ENCODE measurements at places on chromosomes 16 and 17.

DNA sequence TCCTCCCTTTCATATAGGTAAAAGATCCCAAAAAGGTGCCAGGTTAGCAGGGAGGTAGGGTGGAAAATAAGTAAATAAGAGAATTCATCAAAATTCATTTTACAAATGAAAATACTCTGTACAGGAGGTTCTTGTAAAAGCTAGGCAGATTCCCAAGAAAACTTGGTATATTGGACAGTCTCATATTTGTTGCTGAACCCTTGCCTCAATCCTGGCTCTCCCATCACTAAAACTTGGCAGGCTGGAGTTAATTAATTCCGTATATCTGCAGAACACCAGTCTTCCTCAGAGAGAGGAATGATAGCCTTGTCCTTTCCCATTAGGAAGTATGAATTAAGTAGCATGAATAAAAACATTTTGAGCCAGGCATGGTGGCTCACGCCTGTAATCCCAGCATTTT, 66.2 kb upstream of the MTMR4 start:
- no peak for DNase-seq

GRCh38 chr17:82449131-82449882, 1.2 kb downstream of the CYBC1 start:
- DNase-seq = no peak

- DNase-seq = peak; percentile 92
Measured at GRCh38 chr16:54930005-54930868, at the start of gene IRX5. Gene IRX5 (plus strand): TSS chr16:54930865. CDS start chr16:54931199, 334 bp downstream.

DNA sequence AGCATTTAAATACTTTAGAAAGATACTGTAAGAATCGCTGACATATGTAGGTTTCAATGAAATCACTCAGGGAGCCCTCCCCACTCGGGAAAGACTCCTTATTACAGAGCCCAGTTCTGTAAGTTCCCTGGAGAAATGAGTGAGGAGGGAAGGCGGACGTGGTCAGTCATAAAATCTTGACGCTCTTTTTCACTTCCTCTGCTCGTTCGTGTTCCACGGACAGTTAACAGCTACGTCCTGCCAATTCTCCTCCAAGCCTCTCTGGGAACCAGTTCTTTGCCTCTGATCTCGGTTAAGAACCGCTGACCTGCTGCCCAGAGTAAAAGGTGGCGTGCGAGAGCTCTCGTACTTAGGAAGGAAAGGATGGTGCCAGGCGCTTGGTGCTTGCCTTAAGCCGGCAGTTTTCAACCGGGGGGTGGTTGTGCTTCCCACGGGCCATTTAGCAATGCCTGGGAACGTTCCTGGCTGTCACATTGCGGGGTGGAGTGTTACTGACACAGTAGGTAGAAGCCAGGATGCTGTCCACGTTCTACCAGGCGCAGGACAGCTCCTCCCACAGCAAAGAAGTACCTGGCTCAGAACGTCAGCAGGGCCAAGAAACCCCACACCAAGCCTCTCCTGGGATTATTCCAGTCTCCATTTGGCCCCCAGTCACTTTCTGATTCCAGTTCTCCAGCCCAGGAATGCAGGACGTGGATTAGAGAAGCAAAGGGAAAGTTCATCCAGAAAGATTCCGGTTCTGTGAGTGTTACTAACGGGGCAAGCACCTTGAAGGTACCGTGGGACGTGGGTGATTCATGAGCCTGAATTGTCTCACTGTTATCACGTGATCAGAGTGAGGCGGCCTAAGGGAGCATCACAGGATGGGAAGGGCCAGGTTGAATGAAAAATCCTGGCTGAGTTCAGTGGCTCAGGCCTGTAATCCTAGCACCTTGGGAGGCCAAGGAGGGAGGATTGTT, 87.7 kb downstream of the MRM3 start:
- DNase-seq = peak; percentile 95

DNA sequence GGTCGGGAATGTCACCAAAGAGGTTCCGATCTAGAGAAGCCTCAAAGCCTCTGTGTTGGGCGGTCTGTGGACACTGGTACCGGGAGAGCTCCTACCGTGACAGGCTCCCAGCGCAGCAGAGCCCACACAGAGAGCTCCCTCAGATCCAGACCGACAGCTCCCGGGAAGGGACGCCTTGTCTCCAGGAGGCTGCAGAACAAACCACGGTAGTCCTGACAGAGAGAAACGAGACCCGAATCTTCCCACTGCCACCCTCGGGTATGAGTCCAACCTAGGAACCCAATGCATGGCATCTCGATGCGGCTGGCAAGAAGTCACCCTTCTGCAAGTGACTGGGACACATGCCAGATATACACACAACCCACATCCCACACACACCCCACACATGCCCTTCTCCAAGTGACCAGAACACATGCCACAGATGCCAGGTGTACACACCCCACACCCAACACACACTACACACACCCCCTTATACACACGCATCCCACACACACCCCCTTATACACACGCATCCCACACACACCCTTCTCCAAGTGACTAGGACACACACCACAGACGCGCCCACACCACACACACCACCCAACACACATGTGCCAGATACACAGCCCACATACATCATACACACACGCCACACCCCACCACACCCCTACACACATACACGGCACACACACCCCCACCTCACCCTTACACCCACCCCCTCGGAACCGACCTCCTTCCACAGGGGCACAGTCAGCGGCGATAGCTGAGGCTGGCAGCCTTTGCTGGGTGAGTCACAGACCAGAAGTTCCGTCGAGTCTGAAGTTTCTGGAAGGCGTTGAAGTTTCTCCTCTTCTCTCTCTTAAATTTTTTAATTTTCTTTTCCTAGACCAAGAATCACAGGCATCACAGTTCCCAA, 15.9 kb upstream of the CYTH1 start:
- DNase-seq = no peak

GRCh38 chr16:80012586-80012985, 412.0 kb upstream of the MAF start:
- no peak for DNase-seq

- no peak for DNase-seq
Measured at GRCh38 chr17:35784895-35785294, 10.5 kb downstream of the MMP28 start.

GRCh38 chr16:20300312-20301097, 26.8 kb downstream of the GP2 start:
- DNase-seq = peak; percentile 73

DNA sequence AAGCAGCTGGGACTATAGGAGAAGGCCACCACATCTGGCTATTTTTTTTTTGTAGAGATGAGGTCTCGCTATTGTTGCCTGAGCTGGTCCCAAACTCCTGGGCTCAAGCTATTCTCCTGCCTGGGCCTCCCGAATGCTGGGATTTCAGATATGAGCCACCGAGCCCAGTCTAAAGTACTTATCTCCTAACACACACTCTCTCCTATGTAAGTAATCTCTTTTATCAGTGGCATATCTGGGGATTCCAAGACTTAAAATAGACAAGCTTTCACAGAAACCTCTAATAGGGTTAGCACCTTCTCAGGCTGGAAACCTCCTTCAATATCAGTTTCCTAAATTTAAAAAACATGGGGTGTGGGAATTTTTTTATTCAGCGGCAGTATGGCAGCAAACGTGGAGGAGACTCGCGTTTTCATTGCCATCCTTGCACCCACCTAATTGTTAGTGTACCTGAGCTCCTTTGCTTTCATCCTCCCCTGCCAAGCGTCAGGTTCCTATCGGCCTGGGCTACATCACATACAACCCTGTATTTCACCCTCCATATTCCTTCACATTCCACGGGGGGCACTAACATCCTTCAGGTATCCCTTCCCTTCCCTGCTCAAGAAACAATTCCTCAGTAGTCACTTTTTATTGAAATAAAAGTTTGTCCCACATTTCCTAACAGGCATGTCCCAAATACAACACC, 1.1 kb downstream of the EZH1 start:
- no peak for DNase-seq

DNA sequence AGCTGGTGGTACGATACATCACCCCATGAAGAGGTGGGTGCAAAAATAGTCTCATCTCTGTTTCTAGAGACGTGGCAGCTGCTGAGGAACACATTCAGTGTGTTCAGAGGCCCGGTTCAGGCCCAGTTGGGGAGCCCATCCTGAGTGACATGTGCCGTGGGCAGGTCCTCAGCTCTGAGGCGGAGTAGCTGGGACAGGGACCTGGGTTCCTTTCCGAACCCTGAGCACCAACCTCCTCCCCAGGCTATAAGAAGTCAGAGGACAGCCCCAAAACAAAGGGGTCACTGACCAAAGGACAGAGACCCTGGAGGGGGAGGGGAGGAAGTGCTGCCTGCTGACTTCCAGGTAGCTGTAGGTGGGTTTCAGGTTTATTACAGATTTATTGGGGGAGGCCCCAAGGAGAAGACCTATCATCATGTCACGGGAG, 5.1 kb downstream of the LDHD start:
- no peak for DNase-seq

- no peak for DNase-seq
Measured at GRCh38 chr16:27703121-27703520, 153.2 kb downstream of the KATNIP start.

DNA sequence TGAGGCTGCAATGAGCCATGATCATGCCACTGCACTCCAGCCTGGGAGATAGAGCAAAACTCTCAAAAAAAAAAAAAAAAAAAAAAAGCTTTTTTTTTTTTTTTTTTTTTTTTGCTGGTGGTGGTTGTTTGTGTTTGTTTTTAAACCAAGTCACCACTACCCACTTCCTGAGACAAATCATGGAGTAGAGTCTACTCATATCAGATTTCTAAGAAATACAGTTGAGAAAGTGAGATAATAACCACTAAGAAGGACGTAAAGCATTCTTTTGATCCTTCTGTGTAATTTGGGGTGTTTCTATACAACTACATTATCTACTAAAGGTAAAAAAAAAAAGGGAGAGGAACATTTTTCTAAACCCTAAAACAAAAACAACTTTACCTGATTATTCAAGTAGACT, 38.0 kb downstream of the AXIN2 start:
- DNase-seq = no peak

DNA sequence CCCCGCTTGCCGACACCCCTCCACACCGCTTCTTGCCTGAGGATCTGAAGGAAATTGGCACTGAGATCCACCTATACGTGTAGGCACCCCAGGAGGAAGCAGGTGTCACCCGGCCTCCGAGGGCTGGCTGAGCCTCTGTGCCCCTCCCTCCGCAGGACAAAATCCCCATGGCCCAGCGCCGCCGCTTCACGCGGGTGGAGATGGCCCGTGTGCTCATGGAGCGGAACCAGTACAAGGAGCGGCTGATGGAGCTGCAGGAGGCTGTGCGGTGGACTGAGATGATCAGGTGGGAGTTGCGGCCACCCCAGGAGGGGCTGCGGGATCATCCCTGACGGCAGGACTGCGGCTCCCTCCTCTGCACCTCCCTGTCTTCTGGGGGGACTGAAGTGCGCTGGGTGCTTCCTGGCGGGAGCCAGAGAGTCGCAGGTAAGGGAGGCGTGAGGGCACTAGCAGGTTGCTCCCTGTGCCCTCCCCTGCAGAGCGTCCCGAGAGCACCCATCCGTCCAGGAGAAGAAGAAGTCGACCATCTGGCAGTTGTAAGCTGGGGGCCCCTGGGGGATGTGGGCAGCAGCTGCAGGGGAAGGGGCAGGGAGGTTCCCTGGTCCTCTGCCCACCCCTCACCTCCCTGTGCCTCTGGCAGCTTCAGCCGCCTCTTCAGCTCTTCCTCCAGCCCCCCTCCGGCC, 9.0 kb downstream of the NME3 start:
- no peak for DNase-seq

- DNase-seq = no peak
Measured at GRCh38 chr17:80633994-80634566, 89.4 kb downstream of the RPTOR start.

- DNase-seq = peak; percentile 78
Measured at GRCh38 chr17:36717088-36717487, 115.7 kb downstream of the MRM1 start.

GRCh38 chr17:81364278-81365147, 30.7 kb upstream of the BAHCC1 start:
- DNase-seq = no peak

GRCh38 chr16:82360024-82360783, 190.2 kb upstream of the MPHOSPH6 start:
- no peak for DNase-seq

GRCh38 chr17:70074236-70074830, 692 bp upstream of the KCNJ16 start:
- peak; percentile 91 for DNase-seq

DNA sequence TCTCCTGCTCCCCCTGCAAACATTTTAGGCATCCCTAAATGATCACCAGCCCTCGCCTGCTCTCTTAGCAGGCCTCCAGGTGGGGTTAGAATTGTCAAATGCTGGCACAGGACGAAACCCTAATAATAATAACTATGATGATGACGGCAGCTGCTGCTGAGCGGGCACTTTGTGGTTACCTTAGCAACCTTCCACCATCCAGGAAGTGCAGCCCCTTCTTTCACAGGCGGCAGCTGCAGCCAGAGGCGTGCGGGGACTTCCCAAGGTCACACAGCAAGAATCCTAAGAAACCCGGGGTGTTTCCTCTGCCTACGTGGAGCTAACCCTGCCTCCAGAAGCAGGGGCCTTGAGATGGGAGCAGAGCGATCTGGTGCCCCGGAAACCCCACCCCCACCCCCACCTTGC, 22.4 kb upstream of the EIF1 start:
- peak; percentile 91 for DNase-seq

GRCh38 chr17:29571486-29571882, 3.0 kb downstream of the TP53I13 start:
- no peak for DNase-seq
